Fibroblast of villous mesenchyme (primary cell): ENCODE measurements at places on chromosomes 12 and 14. TPM values are rescaled to one million over a fixed set of nuclear protein-coding genes. Genes with fewer than 3 reads are reported as not detected.

ANKRD13A gene
- total RNA-seq, result 144 and 195 TPM in 2 replicates

AICDA gene
- total RNA-seq, result not detected in 2 replicates

ASB2 gene
- total RNA-seq, result 0.86 and 1.9 TPM in 2 replicates

DNA sequence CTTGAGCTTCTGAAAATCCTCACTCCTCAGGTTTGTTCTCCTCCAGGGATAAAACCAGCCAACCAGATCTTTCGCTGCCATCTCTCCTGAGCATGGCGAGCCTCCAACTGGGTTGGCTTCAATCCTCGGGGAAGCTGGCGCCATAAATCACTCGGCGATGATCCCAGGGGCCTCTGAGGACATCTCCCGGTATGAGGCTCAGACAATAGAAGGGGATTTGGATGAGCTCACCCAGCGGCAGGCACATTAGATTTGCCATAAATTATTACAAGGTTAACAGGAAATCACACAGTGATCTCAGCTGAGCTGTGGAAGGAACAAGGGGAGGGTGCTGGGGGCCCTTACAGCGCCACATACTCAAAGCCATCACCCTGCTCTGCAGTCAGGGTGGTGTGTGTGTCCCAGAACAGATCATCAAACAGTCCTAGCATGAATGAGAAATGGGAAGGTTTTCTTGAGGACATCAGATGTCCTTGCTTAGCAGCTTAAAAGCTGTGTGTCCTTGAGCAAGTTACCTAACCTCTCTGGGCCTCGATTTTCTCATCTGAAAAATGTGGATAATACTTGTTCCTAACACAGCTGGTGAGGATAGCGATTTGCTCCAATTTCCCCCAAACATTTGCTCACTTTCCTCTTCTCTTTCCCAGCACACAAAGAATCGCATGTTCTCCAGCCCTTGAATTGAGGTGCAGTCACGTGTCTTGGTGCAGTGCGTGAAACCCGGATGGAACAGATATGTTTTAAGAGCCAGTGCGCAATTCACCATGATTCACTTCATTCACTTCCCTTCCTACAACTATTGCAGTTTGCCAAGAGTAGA, 142.8 kb downstream of the SCARB1 start:
- DNase-seq, result peak; percentile 70
